ENCODE measurements at places on chromosomes 7 and 10.

DNA sequence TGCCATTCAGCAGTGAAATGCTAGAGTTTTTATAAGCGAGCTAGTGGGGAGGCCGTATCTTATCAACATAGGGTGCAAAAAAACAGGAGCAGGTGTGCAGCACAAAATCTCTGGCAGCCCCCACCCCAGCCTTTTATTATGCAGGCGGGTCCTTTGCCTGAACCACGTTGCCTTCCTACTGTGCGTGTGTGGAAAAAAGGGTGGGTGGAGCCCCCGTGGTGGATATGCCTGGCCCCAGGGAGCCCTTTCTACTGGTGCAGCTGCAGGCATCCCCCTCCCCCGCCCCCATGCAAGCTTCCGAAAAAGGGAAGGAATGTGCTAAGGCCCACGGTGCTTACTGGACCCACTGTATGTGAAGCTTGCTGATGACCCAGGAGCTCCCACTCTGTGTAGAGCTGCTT, 175.9 kb downstream of the USP6NL start:
- DNase-seq, result no peak

DNA sequence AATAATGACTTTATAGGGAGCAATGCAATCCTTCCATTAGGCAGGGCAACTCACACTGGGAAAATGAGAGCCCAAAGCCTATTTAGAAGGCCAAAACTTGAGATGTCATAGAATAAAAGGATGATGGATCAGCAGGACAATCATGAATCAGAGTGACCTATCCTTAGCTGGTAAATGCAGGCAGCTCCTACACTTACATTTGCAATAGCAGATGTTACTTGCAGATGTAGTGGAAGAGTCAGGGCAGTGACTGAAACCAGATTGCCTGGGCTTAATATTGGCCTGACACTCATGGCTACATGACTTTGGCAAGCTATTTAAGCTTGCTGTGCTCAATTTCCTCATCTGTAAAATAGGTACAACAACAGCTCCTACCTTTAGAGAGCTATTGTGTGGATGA, 98.7 kb downstream of the PRTFDC1 start:
- no peak for DNase-seq

DNA sequence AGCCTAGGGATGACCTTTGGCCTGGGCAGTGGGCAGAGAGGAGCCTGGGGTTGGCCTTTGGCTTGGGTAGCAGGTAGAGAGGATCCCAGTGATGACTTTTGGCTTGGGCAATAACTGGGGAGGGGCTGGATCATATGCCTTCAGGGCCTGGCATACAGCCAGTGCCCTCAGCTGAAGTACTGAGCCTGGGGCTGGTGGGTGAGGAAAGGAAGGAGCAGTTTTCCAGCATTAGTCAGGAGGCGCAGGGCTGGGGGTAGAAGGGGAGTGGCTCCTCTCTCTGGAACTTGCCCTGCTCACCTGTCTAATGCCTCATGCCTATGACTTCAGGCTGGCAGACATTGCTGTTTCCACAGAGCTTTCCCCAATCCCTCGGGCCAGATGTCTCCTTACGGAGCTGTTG, 15.2 kb upstream of the COMTD1 start:
- DNase-seq, result no peak

- DNase-seq, result no peak
These were observed 30.9 kb downstream of the TRIM8 start for GRCh38 chr10:102675011-102675665.

DNA sequence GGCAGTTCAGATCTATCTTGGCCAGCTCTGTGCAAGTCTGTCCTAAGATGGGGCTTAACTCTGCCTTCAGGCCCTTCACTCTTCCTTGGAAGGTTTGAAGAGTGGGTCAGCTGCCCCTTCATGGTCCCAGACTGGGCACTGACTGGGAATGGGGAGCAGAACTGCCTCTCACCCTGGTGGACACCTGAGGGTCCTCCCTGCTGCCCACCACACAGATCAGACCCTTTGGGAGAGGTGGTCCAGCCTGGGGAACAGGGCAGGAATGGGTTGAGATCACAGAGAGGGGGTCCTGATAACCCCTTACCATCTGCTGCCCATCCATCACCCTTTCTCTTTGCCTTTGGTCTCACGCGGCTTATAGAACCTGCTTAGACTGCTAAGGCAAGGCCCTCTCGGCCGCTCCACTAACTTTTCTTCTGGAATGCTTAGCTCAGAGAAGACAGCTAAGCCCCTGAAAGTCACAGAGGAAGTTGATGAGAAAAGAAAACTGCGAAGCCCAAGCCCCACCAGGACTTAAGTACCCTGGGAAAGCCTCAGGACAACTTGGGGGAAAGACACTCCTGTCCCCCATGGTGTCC, 402 bp upstream of the CDHR1 start:
- no peak for DNase-seq
